ENCODE measurements at places on chromosomes 3 and 15. TPM values are rescaled to one million over a fixed set of nuclear protein-coding genes. Genes with fewer than 3 reads are reported as not detected.
A peak's percentile ranks its signal among the peaks of the same experiment; 100 is the strongest.

GRCh38 chr3:127000119-127000518 lies 17.2 kb downstream of the PLXNA1 start:
- DNase-seq, result no peak

DNA sequence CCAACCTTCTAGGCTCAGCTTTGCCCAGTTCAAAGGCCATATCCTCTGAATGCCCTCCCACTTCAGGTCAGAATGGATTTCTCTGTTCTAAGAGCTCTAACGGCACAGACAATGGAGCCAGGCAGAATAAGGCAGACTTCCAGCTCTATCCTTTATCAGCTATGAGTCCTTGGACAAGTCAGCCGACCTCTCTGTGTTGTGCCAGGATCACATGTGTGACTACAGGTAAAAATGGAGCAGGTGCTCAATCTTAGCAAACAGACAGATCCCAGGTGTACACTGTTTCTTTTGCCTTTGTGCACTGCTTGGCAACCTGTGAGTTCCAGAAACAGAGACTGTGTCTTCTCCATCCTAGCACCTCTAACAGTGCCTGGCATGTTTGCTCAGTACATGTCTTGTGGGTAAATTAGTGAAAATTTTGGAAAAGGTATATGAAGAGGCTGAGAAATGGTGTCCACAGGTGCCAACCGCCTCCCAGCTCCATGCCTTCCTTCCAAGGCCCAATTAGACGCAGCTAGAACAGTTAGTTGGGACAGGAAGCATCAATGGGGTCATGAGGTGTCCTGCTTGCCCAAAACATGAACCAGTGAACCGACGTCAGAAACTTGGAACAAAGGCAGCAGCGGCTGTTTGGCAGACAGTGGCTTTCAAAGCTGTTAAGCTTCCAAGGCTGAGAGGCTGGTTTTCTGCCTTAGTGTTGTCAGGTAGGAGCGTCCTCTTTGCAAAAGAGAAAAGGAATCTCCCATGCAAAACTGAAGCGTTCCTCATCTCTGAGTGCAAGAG lies 28.7 kb downstream of the TLE3 start:
- no peak for DNase-seq

GRCh38 chr3:156781310-156782230 lies 44.6 kb upstream of the LEKR1 start:
- peak; percentile 47 for DNase-seq

DNA sequence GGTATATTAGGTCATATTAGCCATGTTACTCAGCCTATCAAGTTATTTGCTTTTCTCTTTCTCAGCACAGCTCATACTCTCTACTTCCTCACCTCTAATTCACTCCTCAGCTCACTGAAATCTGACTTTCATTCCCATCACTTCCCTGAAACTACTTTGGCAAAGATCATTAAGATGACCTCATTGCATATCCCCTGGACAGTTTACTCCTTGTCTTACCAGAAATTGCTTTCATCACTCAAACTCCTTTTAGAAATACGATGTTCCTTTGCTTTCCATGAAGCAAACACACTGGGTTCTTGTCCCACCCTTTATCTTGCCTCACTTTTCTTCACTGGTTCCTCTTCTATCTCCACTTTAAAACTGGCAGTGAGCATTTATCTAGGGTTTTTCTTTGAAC lies 354.4 kb downstream of the TUSC7 start:
- no peak for DNase-seq

Gene TM4SF4
- total RNA-seq, result not detected

Gene POLQ
- 13.2 TPM for total RNA-seq

DNA sequence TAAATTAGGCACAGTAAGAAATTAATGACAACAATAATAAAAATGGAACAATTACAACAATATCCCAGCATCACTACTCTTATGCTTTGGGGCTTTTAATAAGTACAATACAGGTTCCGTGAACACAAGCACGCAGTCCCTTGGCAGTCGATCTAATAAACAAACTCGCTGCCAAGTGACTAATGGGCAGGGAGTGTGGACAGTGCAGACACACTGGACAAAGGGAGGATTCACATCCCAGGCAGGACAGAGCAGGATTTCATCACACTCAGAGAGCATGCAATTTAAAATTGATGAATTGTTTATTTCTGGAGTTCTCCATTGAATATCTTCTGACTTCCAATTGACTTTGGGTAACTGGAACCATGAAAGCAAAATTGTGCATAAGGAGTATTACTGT lies 524.1 kb upstream of the CFAP20DC start:
- no peak for DNase-seq

Gene CXCR6
- total RNA-seq, result not detected

Gene VIPR1
- total RNA-seq, result 31.7 TPM

DNA sequence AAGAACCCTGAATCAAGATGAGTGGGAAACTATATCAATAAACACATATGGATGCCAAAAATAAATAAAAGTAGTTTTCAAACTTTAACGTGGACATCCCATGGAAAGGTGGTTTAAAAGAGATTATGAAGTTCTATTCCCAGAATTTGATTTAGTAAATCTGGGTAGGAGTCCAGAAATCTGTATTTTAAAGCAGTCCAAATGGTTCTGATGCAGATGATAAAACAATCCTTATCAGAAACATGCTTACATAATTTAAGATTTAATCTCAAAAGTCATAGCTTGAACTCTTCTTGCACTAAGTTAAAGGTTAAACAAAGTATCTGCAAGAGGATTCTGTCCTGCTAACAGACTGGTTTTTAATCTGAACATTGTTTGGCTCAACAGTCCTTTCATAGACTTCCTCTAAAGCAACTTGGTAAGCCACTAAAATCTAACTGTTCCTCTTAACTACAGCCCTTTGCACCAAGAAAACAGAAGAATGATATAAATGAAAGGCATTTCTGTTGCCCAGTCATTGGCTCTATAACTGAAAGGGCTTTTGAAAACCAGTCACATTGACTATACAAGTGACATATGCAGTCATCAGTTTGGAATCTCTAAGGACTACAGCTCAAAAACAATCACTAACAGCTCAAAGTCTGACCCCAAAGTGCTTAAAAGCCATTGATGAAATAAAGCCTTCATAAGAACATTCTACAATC lies 23.4 kb upstream of the MAP4 start:
- DNase-seq, result peak; percentile 47

- peak; percentile 21 for DNase-seq
Observed at GRCh38 chr3:2931265-2931664, 178.9 kb downstream of the IL5RA start.

- no peak for DNase-seq
Observed at GRCh38 chr3:12970684-12971083, 102.5 kb downstream of the IQSEC1 start.

Gene GOLGA6D
- not detected for total RNA-seq
